ENCODE measurements at places on chromosomes 12 and 14. TPM values are rescaled to one million over a fixed set of nuclear protein-coding genes. Genes with fewer than 3 reads are reported as not detected.

DNA sequence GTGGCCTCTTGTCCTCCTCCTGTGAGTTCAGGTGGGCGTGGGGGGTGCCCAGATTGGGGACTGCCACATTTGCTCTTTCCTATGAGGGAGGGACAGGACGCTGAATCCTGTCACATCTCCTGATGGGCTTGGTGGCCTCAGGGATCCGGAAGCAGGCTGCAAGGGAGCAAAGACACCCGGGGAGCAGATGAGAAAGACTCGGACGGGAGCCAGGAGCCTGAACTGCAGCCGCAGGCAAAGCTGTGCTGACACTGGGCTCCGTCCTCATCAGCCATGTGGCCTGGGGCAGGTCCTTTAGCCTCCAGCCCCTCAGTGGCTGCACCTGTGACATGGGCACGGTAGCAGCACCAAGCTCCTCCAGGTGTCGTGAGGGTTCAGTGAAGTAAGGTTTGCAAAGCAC lies 40.8 kb upstream of the RFLNA start:
- DNase-seq, result no peak

Gene CNTN1
- total RNA-seq, result not detected

DNA sequence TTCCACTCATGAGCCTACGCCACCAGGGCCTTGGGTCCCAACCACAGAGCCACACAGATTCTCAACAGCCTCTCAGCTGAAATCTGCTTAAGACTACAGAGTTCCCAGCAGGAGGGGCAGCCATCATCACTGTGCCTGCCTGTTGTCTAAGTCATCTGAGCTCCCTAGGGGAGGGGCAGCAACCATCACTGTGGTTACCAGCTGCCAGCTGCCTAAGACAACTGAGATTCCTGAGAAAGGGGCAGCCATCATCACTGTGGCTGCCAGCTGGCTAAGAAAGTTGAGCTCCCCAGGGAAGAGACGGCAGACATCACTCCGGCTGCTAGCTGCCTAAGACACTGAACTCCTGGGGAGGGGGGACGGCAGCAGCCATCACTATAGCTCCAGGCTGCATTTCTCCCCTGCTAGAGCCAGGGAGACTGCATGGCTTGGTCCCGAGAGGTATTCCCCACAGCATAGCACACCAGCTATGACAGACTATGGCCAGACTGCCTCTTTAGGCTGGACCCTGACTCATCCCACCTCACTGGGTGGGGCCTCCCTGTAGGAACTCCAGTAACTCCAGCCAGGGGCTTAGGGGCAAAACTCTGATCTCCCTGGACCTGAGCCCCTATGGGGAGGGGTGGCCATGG lies 37.2 kb upstream of the C14orf132 start:
- no peak for DNase-seq

DNA sequence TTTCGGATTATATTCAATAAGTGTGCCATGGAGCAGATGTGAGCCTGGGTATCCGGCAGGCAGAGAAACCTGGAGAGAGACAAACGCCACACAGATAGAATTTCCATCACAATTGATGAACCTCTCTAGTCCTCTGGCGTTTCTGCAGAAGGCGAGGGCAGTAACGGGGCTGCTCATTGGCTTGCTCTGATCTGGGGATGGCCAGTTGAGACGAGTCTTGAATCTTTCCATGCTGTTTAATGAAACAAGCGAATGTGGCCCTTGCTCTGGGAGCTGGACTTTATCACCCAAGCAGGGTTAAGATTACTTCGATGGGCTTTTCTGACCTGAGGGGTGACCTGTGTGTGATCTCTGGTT lies 42.4 kb upstream of the CLMN start:
- no peak for DNase-seq

DNA sequence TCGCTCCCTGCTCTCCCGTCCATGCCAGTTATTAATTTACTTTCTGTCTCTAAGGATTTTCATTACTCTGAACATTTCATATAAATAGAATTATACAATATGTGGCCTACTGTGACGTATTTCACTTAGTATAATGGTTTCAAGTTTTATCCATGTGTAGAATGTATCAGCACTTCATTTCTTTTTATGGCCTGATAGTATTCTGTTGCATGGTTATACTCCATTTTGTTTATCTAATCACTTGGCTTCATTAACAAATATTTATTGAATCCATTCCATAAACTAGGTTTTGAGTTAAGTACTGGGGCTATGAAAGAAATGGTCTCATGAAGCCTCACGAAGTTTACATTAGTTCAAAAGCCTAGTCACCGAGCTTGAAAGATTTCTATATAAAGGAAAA lies 7.6 kb downstream of the GPR65 start:
- DNase-seq, result no peak

Gene ARG2
- total RNA-seq, result 20.8 TPM

DNA sequence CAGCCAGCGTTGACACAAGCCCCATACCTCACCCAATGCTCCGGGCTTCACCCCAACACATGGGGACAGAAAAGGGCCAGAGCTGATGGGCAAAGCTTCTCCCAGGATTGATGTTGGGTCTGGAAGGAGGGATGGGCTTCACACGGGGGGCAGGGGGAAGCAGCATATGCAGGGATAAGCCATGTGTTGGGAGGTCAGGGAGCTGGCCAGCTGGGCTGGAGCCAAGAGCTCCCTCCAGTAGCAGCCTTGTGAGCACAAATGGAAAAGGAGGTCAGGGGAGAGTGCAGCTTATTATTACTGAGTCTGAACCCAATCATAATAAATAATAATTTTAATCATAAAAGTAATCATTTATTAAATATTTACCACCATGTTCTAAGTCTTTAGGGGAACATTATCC lies 9.3 kb downstream of the PLEKHD1 start:
- DNase-seq, result no peak

Data from activated naive CD4-positive, alpha-beta T cell treated with anti-CD3 and anti-CD28 coated beads for 36 hours (primary cell).